ENCODE measurements at places on chromosomes 3 and 15.

GRCh38 chr15:59367022-59367451 is 5.6 kb downstream of the MYO1E start:
- no peak for DNase-seq

- DNase-seq = no peak
Observed at GRCh38 chr15:31254431-31255175, 72.0 kb upstream of the KLF13 start.

- no peak for DNase-seq
Observed at GRCh38 chr3:197168606-197169005, 129.8 kb downstream of the DLG1 start.

DNA sequence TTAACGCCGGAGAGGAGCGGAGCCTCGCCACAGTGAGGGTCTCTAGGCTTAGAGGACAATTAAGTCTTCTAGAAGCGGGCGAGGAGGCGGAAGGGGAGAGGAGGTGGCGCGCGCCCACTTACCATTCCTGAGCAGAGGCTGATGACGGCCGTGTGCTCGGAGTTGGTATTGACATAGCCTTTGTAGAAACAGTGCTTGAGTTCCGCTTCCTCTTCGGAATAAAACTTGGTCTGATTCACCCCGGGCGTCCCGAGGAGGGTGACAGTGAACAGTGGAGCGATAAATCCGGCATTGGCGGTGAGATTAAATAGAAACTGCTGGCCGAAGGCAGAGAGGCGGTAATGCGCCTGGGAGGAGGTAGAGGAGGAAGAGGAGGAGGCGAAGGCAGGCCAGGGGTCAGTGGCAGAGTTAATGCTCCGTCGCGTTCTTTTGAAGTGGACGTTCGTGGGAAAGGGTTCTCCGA is 1.3 kb downstream of the ADAMTS9 start:
- no peak for DNase-seq

- no peak for DNase-seq
Observed at GRCh38 chr3:7897655-7898054, 604.0 kb upstream of the LMCD1 start.

GRCh38 chr3:48240000-48240963 is 622 bp upstream of the ZNF589 start:
- no peak for DNase-seq

- no peak for DNase-seq
Observed at GRCh38 chr15:66131831-66132230, 121.7 kb downstream of the MEGF11 start.

DNA sequence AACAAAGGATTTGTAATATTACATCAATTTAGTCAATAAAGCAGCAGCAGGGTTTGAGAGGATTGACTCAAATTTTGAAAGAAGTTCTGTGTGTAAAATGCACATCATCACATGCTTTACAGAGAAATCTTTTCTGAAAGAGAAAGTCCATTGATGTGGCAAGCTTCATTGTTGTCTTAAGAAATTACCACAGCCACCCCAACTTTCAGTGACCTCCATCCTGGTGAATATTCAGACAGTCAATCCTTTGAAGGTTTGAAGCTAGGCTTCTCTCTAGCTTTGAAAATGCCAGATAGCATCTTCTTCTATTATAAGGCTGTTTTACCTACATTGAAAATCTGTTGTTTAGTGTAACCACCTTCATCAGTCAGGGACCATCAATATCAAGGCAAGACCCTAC is 51.8 kb upstream of the SETMAR start:
- DNase-seq = no peak

GRCh38 chr3:170520996-170521395 is 64.9 kb downstream of the SLC7A14 start:
- DNase-seq = peak; percentile 82

DNA sequence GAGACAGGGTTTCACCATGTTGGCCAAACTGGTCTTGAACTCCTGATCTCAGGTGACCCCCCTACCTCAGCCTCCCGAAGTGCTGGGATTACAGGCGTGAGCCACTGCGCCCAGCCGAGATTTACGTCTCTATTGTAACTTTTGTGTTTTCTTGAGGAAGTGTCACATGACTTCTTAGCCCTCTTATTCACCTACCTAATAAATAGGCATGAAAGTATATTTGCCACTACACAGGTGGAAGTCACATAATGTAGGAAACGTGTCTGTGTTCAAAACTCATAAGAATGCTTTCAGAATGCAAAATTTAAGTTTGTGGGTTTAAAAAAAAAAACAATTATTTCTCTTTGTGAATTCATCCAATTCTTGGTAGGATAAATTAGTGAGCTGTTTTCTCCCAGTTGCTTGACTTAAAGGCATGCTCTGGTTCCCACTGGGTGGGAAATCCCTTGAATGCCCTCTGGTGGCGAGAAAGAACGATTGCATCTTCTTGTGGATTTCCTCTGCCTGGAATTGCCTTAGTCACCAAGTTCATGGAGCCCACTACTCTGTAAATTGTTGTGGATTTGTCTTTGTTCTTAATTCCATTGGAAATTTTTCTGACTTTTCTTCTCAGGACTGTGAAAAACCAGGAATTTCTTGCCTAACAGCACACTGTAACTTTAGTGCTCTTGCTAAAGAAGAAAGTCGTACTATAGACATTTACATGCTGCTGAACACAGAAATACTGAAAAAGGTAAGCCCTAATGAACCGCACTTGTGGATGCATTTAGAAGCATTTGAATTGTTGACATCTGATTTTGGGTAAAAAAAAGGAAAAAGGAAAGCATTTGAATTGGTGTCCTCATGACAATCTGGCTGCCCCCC is 82.2 kb upstream of the CTDSPL start:
- DNase-seq = peak; percentile 72

GRCh38 chr3:71078723-71079525 is 504.6 kb downstream of the FOXP1 start:
- no peak for DNase-seq

GRCh38 chr3:156576651-156577348 is 21.9 kb upstream of the SSR3 start:
- DNase-seq = no peak

DNA sequence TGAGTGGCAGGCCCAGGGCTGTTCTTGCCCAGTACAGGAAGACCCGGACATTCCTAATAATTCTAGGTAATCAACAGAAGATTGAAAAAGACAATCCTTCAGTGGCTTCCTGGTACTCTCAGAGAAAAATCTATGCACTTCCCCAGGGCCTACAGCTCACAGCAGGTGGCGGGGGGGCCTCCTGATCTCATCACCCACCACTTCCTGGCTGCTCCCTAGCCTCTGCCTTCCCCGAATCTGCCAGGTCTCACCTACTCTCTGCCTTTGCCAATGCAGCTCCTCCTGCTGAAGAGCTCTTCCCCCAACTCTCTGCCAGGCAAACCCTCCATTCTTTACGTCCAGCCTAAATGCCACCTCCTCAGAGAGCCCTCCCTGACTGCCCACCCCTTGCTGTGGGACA is 37.5 kb downstream of the EHD4 start:
- DNase-seq = no peak

- DNase-seq = no peak
Observed at GRCh38 chr15:42148808-42149492, 7.5 kb downstream of the PLA2G4F start.

DNA sequence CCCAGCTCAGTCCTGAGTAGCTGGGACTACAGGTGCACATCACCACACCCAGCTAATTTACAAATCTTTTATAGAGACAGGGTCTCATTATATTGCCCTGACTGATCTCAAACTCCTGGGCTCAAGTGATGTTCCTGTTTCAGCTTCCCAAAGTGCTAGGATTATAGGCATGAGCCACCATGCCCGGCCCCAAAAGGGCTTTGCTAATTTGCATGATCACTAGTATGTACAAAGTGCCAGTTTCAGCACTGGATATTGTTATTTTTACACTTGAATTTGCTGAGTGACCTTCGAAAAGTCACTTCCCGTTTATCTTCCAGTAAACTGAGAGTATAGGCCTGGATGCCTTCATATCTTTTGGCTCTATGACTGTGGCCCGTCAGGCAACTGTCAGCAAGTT is 12.2 kb downstream of the CLN6 start:
- no peak for DNase-seq

- DNase-seq = no peak
Observed at GRCh38 chr3:101836160-101836559, 13.2 kb upstream of the NFKBIZ start.

GRCh38 chr15:55683376-55683775 is 59.6 kb downstream of the PRTG start:
- DNase-seq = peak; percentile 61

DNA sequence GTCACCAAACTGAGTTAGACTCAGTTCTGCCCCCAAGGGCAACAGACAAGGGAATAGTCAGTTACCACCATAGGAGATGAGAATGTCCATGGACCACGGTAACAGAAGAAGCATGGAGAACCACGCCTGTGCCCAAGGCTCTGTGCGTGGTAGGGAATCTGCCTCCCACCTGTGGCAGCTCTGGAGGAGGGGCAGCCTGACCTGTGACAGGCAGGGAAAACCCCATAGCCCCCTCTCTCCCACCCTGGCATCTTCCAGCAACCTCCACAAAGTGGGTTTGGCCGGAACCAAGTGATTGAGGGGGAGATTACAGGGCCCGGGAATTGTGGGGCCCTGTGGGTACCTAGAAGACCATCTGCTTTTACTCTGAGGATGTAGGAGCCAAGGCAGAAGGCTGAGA is 14.3 kb upstream of the LTF start:
- DNase-seq = no peak

- no peak for DNase-seq
Observed at GRCh38 chr3:164488893-164489292, 589.4 kb downstream of the SI start.

- no peak for DNase-seq
Observed at GRCh38 chr15:45884289-45884688, 249.5 kb downstream of the SQOR start.

DNA sequence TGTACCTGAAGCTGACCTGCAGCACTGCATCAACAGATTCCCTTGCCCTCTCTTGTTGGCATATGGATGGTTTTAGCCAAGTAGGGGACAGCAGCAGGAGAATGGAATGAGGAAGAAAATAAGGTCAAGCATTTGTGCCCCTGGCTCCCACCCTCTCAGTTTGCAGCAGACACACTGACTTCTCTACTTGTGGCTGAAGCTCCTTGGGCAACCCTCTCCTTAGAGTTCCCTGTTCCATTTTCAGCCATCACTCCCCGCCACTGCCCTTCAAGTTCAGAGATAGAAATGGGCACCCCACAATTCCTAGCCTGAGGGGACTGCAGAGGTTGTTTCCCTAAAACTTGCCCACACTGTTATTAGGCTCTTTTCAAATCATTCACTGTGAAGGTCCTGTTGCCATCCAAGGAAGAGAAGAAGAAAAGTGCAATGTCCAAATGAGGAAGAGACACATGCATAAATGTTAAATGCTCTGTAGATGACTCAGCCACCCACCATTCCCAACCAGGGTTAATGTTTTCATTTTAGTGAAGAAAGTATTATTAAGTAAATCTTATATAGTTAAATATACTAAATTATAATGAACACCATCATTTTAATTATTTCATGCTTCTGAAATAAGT is 295.9 kb upstream of the UBE2E2 start:
- DNase-seq = no peak

DNA sequence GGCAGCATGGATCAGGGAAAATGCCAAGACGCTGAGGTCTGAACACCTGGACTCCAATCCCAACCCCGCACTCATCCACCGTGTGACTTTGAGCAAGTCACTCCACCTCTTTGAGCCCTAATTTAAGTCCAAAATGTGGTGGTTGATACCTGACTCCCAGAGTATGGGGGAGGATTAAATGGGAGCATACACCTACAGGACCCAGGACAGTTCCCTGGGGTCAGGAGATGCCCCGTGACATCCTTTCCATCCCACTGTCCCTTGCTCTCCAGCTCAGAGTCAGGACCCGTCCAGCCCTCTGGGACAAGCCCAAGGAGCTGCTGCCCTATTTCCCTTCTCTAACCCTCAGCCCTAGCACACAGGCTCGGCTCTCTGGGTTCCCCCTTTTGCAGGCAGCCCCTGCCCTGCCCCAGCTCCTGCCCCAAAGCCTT is 276.4 kb downstream of the XXYLT1 start:
- no peak for DNase-seq

DNA sequence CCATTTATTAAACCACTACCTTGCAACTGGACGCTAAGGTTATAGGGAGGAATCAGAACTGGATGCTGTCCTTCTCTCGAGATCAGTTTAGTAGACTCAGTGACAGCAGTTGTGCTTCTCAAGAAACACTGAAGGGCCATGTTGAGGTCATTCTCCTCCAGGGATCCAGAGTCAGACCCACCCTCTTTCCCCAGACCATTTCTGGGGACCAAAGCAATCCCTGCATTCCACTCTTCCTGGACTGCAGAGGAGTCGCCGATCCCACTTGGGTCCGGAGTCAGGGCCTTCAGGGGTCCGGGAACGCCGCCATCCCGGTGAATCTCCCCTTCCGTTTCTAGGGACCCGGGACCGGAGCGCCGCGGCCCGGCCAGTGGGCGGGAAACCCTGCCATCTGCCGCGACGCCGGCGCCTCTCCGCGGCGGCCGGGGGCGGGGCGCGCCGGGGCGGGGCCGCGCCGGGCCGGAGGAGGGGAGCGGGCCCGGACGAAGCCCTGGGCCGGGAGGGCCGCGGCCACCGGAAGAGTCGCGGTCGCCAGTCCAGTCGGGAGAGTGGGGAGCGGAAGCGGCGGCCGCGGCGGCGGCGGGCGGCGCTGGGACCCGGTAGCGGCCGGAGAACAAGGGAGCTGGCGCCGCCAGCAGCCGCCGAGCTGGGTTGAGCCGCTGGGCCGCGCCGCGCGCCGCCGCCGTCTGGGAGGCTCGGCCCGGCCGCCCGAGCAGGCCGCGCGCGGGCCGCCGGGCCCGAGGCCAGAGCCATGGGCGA is at the start of gene DVL3:
TSS of gene DVL3 (plus strand) at position 493 of the 759 bp plus-strand sequence. CDS start at position 752, 259 bp downstream.
- DNase-seq = no peak

DNA sequence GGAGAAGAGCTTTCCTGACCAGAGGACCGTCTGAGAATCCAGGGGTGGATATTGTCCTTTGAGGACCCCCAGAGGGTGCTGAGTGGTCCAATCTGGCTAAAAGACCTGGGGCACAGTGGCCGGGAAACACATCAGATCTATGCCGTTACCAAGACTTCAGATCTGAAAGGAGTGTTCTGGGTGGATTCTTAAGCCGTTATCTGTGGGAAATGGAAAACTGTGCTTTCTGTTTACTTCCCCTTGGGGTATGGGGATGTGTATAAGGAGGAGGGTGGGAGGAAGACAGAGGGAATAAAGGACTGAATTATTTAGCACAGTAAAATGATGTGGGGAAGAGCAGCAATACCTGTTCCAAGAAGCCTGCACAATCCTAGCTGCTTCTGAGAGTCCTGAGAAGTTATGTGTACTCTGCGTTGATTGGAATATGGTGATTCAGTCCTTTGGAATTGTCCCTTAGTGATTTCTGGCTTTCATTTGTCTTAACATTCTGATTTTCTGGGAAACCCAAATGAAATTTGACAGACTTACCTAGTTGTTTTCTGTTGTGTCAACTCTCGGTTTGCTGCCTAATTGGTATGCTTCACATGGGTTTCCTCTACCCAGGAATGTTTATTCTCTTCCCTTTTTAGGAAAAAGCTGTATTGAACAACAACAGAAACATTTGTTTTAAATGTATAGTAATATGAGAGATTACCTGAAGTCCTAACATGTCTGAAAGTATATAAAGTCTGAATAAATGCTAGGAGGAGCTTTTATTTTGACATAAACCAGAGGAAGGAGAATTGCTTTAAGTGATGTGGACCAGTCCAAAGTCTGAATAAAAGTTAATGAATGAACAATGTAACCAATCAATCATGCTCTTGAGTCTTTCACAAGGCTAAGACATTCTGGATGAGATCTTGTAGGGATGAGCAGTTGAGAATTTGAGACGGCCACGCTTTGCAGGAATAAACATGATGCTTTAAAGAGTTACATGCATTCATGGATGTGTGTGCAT is 427.1 kb upstream of the C2CD4B start:
- no peak for DNase-seq

GRCh38 chr3:135987661-135988060 is 22.1 kb downstream of the PPP2R3A start:
- DNase-seq = no peak
